NCI-H524 treated with DMSO at 0.1 percent for 48 hours (cell line): ENCODE measurements at places on chromosomes 2 and 18.

- DNase-seq, result no peak
These were observed 1377.4 kb upstream of the ACVR2A start for GRCh38 chr2:146467425-146467824.

GRCh38 chr18:34773961-34774766 lies 64.1 kb downstream of the DTNA start:
- DNase-seq, result no peak

GRCh38 chr2:42060028-42060427 lies 12.2 kb downstream of the PKDCC start:
- DNase-seq, result no peak

- no peak for DNase-seq
These were observed 114.2 kb downstream of the RBMS1 start for GRCh38 chr2:160379399-160379798.

- DNase-seq, result no peak
These were observed 386.4 kb upstream of the CYRIA start for GRCh38 chr2:17052001-17052400.

GRCh38 chr2:221517696-221518151 lies 54.4 kb downstream of the EPHA4 start:
- DNase-seq, result no peak

DNA sequence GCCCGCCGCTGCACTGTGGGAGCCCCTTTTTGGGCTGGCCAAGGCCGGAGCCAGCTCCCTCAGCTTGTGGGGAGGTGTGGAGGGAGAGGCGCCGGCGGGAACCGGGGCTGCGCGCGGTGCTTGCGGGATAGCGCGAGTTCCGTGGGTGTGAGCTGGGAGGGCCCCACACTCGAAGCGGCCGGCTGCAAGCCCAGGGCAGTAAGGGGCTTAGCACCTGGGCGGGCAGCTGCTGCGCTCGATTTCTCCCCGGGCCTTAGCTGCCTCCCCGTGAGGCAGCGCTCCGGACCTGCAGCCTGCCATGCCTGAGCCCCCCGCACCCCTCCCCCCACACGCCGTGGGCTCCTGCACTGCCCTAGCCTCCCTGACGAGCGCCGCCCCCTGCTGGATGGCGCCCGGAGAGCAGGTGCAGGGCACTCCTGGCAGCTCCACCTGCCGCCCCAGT lies 124.4 kb downstream of the CCDC178 start:
- no peak for DNase-seq

DNA sequence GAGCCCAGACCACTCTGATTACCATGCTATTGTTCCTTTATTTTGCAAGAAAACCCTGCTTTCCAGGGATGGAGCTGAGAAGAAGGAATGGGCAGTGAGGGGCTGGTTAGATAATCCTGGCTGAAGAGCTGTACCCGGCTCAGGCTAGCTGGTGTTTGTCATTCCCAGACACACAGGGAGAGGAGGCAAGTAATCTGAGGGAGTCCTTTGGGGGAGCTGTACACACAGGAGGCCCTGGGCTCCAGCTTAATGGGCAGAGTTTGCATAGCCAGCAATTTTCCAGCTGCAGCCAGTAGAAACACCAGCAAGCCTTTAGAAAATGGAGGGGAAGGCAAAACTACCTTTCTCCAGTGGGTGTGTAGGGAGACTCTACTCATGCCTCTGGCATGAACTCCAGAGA lies 259.3 kb downstream of the SOX11 start:
- DNase-seq, result no peak

- no peak for DNase-seq
These were observed 84.5 kb downstream of the DOCK10 start for GRCh38 chr2:224957540-224958461.

- no peak for DNase-seq
These were observed 59.5 kb upstream of the IGFBP5 start for GRCh38 chr2:216754812-216755211.

DNA sequence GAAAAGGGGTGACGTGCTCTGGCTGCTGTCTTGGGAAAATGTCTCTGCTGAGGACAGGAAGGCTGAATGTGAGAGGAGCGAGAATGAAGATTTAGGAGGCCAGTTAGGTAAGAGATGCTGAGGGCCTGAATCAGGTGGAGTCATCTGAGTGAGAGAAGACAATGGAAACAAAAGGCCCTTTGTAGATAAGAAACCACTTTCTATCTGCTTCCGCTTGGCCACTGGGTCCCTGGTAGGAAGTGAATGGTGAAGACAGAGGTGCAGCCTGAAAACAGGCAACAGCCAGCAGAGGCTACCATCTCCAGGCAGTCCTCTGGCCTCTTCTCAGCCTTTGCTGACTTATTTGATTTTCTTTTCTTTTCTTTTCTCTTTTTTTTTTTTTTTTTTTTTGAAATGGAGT lies 374.0 kb upstream of the SLC14A2 start:
- no peak for DNase-seq

DNA sequence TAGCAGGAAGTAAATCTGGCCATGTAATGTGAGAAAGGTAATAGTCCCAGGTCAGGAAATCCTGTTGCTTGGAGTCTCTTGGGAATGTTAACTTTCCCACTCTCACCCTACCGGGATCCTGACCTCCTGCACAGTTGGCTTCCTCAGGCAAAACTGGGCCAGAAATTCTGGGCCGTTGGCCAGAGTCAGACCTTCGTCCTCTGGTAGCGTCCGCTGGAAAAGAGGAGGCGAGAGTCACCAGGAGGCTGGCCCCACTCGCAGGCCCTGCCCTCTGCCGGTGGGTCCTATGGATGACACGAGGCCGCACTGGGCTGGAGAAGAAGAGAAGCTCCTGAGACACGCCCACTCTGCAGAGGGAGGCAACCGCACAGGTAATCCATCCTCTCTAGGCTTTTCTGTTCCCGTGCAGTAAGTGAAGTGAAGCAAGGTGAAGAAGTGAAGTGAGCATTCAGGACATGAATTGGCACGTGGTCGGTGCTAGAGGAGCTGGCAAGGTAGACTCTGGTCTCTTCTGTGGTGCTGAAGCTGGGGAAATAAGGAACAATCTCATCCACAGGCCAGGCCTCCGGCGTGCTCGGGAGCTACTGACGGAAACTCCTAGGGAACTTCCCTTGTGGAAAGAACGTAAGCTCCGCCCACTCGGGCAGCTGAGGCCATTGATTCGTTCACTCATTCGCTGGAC lies 182.7 kb upstream of the GLI2 start:
- no peak for DNase-seq

GRCh38 chr2:149832324-149832723 lies 244.7 kb upstream of the MMADHC start:
- DNase-seq, result no peak

- DNase-seq, result no peak
These were observed 293.4 kb downstream of the ZNF521 start for GRCh38 chr18:25058521-25058920.

- peak; percentile 44 for DNase-seq
These were observed 324.5 kb upstream of the MYT1L start for GRCh38 chr2:2655453-2656114.

- no peak for DNase-seq
These were observed 62.5 kb downstream of the DAW1 start for GRCh38 chr2:227933884-227934283.

- DNase-seq, result no peak
These were observed 12.8 kb upstream of the GCG start for GRCh38 chr2:162164802-162165201.

- DNase-seq, result peak; percentile 95
These were observed 29.2 kb upstream of the ALLC start for GRCh38 chr2:3628800-3629199.

DNA sequence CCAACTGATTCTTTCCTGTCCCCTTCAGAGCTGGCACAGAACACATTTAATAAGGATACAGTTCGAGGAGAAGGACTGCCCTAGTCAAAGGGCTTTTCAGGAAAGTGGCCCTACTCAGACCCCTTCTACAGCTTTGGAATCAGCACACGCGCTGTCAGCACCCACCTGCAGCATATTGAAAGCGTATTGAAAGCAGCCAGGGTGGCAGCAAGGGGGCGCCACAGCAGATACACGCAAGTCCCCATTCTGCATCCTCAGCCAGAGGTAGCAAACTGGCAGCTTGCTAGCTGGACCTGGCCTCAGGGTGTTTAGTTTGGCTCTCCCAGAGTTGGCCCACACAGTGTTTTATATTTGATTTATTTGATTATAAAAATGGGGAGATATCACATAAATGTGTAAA lies 101.0 kb upstream of the NT5C1B start:
- no peak for DNase-seq
